ENCODE measurements at places on chromosomes 1 and 21.
A peak's percentile ranks its signal among the peaks of the same experiment; 100 is the strongest.

DNA sequence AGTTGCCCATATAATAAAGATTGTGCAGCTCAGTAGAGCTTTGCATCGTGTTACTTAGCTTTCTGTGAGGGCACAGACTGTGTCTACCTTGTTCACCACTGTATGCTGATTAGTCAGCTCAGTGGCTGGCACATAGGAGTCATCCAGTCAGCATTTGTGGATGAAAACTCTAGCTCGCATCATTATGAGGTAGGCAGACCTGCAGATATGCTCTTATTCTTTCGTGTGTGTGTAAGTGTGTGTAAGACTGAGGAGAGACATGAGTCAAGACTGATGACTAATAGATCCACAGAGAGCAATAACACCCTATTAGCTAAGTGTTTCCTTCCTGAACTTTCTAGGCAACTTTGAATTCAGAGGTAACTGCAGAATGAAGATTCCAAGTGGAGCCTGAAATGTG, 17.1 kb downstream of the TTF2 start:
- no peak for DNase-seq

GRCh38 chr1:116559304-116559761, 11.5 kb downstream of the CD58 start:
- DNase-seq: no peak

GRCh38 chr1:212678456-212679410, 20.9 kb downstream of the BATF3 start:
- no peak for DNase-seq

GRCh38 chr1:149942207-149942606, 5.5 kb upstream of the MTMR11 start:
- no peak for DNase-seq

- no peak for DNase-seq
Measured at GRCh38 chr1:154407198-154408091, 2.3 kb downstream of the IL6R start.

GRCh38 chr21:45919593-45919992, 62.0 kb upstream of the COL6A1 start:
- no peak for DNase-seq

DNA sequence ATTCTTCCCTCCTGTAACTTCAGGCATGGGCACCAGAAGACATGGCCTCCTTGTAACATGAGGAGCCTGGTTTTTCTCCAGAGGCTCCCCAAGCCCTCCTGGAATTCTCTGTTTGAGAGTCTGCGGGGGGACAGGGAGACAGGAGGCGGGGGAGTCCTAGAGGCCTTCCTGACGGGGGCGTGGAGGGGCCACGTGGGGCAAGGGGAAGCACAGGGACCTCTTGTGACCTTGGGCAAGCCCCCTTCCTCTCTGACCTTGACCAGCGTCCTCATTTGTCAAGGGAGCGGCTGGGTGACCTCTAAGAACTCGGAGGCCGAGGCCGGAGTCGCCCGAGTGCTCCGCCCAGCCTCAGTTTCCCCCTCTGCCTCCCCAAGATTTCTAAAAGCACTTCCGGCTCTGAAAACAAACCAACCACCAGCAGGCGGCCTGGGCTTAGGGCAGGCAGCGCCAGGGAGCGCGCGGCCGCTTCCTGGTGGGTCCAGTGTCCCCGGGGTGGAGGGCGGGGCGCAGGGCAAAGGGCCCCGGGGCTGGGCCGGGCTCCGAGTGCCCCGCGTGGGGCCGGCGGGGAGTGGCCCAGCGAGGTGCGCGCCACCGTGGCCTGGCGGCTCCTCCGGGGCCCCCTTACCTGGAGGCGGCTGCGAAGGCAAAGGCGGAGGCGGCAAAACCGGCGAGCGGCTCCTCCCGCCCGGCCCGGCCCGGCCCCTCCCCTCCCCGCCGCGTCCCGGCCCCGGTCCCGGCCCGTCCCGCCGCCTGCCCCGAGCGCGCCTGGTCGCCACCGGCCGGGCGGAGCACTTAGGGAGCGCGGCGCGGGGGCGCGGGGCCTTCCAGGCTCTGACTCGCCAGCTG, at the start of gene TMCO4:
TMCO4 (minus strand) TSS at position 687 of the 846 bp plus-strand sequence. CDS start 19,158 bp downstream, outside the sequence.
- peak; percentile 27 for DNase-seq

DNA sequence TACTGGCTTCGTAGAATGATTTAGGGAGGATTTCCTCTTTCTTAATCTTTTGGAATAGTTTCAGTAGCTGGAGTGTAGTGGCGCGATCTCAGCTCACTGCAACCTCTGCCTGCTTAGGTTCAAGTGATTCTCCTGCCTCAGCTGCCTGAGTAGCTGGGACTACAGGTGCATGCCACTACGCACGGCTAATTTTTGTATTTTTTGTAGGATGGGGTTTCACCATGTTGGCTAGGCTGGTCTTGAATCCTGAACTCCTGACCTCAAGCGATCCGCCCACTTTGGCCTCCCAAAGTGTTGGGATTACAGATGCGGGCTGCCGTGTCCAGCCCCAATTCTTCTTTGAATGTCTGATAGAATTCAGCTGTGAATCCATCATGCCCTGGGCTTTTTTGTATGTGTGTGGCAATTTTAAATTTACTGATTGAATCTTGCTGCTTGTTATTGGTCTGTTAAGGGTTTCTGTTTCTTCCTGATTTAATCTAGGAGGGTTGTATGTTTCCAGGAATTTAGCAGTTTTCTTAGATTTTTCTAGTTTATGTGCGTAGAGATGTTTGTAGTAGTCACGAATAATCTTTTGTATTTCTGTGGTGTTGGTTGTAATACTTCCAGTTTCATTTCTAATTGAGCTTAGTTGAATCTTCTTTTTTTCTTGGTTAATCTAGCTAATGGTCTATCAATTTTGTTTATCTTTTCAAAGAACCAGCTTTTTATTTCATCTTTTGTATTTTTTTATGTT, 15.3 kb downstream of the MAN1C1 start:
- no peak for DNase-seq

DNA sequence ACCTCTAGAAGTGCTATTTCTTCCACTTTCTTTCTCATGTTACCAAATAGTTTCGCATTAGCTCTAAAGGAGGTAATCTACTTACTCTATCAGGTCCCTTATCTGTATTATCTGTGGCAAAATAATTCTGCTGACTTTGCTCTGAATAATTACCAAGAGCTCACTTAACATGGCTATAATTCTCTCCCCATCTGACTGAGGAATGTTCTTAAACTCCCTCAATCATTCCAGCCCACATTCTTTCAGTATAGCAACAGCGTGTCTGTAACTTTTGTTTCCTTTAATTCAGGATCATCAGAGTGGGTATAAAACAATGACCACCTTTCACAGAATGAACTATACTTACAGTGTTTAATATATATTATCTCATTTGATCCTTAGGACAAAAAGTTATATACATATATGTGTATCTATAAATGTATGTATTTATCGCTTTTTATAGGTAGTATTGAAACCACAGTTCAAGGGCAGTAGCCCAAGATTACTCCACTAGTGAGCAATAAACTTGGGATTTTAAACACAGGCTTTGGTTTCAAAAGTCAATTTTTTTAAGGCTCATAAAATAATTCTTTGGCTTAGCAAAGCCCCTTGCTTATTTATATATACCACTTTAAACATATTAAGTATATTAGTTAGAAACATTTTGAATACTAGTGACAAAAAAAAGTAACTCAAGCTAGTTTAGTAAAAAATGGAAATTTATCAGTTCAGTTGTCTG, 36.1 kb upstream of the ST6GALNAC3 start:
- DNase-seq: no peak

- DNase-seq: no peak
Measured at GRCh38 chr1:84377480-84378095, 20.7 kb upstream of the DNASE2B start.

GRCh38 chr1:18953731-18954231, 2.7 kb downstream of the IFFO2 start:
- no peak for DNase-seq

- DNase-seq: no peak
Measured at GRCh38 chr21:41048623-41049022, 119.3 kb upstream of the BACE2 start.

DNA sequence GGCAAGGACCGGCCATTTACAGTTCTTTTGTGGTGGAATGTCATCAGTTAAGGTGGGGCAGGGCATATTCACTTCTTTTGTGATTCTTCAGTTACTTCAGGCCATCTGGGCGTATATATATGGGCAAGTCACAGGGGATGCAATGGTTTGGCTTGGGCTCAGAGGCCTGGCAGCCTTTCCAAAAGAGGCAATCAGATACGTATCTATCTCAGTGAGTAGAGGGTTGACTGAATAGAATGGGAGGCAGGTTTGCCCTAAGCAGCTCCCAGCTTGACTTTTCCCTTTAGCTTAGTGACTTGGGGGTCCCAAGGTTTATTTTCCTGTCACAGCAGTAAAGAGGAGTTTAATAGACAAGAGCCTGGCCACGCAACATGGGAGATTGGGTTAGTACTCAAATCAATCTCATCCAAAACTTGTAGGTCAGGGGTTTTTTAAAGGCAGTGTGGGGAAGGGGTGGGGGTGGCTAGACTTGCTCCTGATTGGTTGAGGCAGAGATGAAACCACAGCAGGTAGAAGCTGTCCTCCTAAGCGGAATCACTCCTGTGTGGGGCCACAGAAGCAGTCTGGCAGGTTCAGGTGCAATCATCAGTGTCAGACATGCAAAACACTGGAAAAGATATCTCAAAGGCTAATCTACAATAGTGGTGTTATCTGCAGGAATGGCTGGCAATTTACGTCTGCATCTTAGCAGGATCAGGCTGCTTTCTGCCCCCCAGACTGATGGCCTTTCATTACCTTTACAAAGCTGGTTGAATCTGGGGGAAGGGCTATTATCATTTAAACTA, 112.9 kb downstream of the TLR5 start:
- no peak for DNase-seq

GRCh38 chr1:147169840-147170674, 2.2 kb downstream of the PRKAB2 start:
- DNase-seq: no peak

DNA sequence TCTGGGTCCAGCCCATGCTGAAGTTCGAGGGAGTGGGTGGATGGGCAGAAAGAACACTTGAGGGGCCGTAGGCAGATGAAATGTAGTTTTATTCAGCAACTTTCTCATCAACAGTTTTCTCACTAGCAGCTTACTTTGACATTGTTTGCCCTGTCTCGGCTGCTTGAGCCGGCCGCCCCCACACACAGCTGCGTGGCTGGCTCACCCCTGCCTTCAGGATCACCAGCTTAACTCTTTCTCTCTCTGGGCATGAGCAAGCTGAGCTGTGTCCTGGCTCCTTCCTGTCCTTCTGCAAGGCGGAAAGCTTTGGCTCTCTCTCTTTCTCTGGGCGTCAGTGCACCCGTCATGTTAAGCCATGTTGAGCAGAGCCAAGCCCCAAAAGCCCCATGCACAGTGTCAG, 104.4 kb upstream of the GNG12 start:
- no peak for DNase-seq

DNA sequence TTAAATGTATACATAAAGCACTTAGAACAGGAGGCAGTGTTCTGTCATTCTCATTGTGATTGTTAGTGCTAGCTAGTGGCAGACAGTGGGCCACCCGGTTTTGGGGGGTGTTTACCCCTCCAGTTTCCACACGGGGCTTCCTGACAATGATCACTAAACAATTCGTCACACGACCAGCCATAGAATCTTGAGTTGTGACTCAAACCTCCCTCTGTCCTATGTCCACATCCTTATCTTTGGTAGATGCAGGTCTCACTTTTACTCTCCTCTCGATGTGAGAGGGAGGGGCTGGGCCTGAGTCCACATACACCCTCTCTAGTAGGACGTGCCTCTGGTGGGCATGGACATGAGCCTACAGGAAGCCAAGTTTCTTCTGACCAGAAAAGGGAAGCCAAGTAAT, 92.6 kb upstream of the SSX2IP start:
- DNase-seq: no peak

DNA sequence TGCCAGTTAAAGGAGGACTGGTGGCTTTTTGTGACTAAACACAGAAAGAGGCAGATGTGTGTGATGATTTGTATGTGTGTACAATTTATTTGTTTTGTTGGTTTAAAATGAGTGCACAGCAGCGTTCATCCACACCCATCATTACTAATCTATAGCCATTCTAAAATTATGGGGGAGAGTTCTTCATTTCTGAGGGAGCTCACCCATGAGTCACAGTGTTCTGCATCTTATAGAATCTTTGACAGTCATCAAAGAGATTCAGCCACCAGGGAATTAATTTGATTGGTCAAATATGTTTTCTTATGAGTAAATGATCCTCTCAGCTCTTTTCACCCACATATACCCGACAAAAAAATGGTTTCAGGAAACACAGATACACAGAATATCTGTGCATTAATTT, 147.9 kb downstream of the GREM2 start:
- no peak for DNase-seq

- no peak for DNase-seq
Measured at GRCh38 chr1:212067787-212068186, 32.2 kb downstream of the DTL start.

DNA sequence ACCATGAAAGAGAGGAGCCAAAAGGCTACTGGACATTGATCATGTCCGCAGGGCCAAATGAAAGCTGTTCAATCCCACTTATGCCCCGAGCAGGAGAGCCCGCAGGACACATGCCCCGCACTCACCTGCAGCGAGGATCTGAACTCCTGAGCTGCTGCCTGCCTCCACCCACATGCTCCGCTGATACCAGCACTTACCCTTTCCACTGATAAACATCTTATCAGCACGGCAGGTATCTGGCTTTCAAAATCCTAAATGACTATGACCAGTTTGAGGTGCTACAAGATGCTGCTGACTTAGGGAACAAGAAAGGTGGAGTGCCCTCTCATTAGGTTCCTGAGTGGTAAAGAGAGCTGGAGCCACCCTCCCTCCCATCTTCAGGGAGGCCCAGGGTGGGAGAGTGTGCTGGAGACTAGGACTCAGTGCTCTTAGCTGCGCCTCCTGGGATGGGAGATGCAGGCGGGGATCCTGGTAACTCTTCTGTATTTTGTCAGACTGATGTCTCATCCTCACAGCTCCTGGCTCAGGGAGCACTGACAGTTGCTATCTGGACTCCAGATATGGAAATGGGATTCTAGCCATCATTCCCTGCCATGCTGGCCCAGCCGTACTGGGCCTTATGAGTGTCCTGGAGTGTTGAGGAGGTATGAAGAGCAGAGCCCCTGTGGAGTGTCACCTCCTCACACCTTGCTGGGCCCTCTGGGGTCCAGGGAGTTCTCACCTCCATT, 86.4 kb upstream of the F3 start:
- DNase-seq: no peak

DNA sequence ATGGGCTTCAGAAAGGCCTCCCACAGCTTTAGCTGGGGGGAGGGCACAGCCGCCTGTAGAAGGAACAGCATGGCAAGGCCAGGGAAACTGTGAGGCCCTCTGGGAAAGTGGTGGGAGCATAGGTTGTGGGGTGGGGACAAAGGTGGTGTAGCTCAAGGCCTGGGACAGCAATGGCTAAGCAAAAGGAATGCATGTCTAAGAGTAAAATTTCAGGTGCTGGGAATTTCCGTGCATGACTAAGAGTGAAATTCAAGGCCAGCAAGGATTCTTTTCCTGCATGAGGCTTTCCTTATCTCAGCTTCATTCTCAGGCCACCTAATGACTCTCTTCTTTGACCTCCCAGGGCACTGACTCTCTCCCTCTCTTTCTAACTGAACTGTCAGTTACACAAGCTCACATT, 86.5 kb upstream of the WNT4 start:
- no peak for DNase-seq

DNA sequence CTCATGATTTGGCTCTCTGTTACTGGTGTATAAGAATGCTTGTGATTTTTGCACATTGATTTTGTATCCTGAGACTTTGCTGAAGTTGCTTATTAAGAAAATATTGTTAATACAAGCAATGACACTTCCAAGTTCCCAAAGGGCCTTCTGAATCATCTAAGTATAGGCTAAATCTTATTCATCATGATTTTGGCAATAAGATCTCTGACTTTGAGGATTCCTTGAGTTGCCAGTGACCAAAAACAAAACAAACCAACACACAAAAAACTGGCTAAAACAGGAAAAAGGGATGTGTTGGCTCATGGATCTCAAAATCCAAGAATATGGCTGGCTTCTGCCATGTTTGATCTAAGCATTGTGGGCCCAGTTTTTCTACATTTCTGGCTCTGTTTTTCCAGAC, 163.4 kb downstream of the HHIPL2 start:
- DNase-seq: no peak

Data from tibial nerve (tissue), 4 donors.